CD4-positive, alpha-beta T cell treated with Interleukin-12 subunit alpha and Interleukin-12 subunit beta, for 1 hour (primary cell): ENCODE measurements at places on chromosomes 11 and 22.

DNA sequence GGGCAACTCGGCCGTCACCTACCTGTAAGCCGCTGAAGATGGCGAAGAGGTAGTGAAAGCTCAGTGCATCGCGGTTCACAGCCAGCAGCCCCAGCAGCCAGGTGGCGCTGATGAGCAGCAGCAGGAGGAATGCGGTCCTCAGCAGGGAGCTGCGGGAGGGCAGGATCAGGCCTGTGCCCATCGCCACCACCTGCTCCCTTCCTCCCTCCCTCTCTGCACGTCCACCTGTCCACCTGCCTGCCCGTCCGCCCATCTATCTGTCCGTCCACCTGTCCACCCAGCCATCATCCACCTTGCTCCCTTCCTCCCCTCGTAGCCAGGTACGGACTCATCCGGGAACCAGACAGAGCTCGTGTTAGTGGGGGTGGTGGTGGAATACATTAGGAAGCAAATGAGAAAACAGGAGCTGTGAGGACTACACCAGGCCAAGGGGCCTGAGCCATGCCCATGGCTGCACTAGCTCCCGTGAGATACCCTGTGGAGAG lies 32.2 kb downstream of the TRMU start:
- peak; percentile 73 for DNase-seq

GRCh38 chr22:38240734-38241252 lies 32.0 kb downstream of the TMEM184B start:
- DNase-seq = no peak

DNA sequence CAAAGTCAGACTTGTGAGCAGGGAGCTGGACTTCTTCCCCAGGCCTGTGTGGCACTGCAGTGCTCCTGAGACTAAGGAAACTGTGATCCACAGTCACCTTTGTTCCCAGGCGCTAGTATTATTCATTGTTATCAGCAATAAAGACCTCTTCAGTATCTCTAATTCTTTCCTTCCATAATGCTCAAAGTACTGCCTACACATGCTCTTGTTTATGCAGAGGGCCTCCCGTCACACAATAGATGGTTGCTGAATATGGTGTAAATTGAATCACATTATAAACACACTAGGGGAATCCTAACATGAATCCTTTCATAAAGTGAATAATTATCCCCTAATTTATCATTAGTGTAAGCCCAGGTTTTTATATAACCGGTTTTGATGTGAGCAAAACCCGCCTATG lies 493.3 kb downstream of the BUD13 start:
- no peak for DNase-seq

- DNase-seq = no peak
These were observed 1038.5 kb downstream of the OPCML start for GRCh38 chr11:132493801-132494200.

- DNase-seq = no peak
These were observed 15.5 kb downstream of the EFCAB6 start for GRCh38 chr22:43796567-43796966.
